ENCODE measurements at places on chromosomes 6 and 20. TPM values are rescaled to one million over a fixed set of nuclear protein-coding genes. Genes with fewer than 3 reads are reported as not detected.

GRCh38 chr6:17527076-17527475, 73.0 kb upstream of the FAM8A1 start:
- DNase-seq: no peak

DNA sequence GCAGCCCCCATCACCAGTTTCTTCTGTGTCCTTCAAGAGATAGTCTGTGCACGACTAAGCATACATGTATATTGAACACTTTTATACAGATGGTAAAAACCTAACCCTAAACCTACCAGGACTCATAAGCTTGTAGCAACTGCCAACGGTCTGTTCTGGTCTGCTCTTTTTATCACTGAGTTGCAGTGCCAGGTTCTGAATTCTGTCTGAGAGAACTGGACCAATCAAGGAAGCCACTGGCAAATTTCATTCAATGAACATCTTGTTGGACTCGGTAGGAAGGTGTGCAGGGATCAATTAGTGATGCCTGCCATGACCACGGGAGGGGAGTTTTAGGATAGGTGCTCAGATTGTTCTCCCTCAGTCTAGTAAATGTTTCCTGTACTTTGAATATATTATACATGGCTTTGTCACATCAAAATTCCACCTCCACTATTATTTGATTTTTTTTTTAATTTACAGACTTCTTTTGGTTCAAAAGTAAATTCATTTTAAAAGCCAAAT, 146.8 kb downstream of the EYA2 start:
- DNase-seq: no peak

- DNase-seq: no peak
Measured at GRCh38 chr6:96898241-96898851, 655 bp upstream of the NDUFAF4 start.

ANKRD66 gene
- not detected for total RNA-seq

COL21A1 gene
- total RNA-seq: 3.3 TPM

BACH2 gene
- 1.6 TPM for total RNA-seq

DNA sequence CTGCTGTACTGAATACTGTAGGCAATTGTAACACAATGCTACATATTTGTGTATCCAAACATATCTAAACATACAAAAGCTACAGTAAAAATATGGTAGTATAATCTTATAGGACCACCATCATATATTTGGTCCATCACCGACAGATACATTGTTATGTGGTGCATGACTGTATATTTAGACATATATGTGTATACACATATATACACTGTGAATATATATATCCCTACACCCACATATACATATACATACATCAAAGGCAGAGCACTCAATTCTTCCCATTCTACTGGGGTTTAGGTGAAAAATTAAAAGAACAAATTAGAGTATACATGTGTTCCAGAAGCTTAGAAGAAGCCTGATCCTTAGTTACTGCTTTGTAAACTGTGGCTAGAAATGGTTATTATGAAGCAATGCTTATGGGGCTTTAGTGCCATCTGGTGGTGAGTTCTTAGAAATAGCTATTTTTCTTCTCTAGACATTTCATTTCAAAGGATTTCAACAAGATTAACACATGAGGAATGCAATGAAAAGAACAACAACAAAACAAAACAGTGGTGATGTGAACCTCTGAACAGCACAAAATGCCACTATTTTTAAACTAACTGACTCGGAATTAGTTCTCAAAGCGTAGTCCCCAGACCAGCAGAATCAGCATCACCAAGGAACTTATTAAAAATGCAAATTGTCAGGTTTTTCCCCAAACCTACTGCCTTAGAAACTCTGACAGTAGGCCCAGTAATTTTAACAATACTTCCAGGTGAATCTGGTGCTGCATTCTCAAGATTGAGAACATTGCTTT, 38.0 kb downstream of the PKHD1 start:
- DNase-seq: peak; percentile 28

THBS2 gene
- 0.05 TPM for total RNA-seq

DNA sequence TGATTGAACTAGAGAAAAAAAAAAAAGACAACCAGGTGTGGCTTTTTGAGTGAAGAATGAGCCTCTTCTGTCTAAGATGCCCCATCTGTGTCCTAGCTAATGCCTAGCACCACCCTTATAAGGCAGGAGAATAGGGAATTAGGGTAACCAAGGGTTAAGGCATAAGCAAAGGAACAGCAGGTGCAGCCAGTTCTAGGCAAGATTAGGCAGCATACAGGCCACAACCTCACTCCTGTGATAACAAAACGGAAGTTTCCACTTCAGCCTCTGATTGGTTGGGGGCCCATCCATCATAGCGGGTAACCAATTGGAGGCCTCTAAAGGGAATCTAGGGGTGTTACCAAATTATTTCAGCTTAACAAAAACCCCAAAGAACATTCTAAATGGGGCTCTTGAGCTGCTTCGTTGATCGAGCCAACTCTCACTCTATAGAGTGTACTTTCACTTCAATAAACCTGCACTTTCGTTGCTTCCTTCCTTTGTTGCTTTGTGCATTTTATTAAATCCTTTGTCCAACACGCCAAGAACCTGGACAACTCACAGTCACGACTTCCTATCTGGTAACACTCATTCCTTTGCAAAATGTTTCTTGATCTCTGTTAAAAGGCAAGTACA, 61.9 kb upstream of the TAGAP start:
- DNase-seq: peak; percentile 12
